ENCODE measurements at places on chromosomes 2 and 18. TPM values are rescaled to one million over a fixed set of nuclear protein-coding genes. Genes with fewer than 3 reads are reported as not detected.

The TTR gene
- not detected for total RNA-seq

The POMC gene
- 4.0 TPM for total RNA-seq

The PKDCC gene
- total RNA-seq: 52.9 TPM

The FSHR gene
- not detected for total RNA-seq

The IGFBP2 gene
- total RNA-seq: 38.7 TPM

The FAM237A gene
- not detected for total RNA-seq

The TCF4 gene
- total RNA-seq: 28.4 TPM

Data from bronchus fibroblast of lung (primary cell).